ENCODE measurements at places on chromosomes 5 and 9.

DNA sequence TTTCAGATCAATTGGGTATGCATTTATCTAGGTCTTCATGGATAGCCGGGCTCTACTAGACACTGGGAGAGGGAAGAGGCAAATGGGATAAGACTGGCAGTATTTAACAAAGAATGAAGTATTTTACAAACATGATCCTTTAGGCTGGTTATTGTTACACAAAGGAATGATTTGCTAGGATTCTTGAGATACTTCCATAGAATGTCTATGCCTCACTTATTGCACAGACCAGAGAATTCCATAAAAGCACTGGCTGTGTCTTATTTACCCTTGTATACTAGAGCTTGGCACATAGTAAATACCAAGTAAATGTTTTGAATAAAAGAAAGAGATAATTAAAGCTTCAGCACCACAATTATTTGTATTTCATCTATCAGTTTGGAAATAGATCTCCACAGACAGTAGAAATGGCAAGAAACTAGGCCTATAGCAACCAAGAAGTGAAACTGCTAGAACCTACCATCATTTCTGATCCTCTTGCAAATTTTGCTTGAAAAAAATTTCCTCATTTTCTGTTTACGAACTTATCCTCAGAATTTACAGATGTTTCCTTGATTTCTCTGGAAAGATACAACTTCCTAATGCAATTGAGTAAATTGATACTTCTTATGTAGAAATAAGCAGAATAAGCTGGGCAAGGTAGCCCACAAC lies 3.8 kb downstream of the PDCD1LG2 start:
- no peak for DNase-seq

- no peak for DNase-seq
Observed at GRCh38 chr9:126756876-126757415, 47.9 kb upstream of the ZBTB43 start.

DNA sequence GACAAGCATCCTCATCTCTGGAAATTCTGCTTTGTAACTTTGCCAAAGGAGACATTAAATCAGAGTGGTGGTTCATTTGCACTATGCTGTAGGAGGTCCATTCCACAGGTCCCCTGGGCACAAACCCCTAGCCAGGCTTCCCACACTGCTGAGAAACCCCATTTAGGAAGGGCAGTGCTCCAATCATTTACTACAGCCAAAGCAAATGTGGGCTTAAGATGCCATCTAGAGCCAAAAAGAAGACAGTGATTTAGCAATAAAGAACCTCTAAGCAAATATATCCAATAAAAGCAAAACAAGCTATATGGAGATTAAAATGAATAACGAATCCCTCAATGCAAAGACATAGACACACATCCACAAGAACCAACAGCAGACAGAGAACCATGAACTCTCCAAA lies 129.0 kb upstream of the ALDH1B1 start:
- DNase-seq, result no peak

GRCh38 chr5:124599028-124599973 lies 147.1 kb downstream of the ZNF608 start:
- no peak for DNase-seq

DNA sequence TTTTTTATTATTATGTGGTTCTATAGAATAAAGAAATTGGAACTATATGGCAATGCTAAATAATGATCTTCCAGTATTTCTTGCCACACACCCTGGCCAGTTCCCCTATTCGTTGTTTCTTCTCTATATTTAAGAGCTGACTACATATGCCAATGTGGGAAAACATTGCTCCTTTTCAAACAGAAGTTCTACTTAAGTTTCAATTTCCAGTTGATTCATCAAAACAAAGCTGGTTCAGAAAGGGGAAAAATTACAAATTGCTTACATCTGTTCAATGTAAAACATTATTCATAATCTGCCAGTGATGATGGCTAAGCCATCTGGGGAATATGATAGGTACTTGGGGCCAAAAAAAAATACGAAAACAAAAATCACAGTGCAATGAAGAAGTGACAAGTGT lies 76.9 kb downstream of the ST8SIA4 start:
- no peak for DNase-seq

DNA sequence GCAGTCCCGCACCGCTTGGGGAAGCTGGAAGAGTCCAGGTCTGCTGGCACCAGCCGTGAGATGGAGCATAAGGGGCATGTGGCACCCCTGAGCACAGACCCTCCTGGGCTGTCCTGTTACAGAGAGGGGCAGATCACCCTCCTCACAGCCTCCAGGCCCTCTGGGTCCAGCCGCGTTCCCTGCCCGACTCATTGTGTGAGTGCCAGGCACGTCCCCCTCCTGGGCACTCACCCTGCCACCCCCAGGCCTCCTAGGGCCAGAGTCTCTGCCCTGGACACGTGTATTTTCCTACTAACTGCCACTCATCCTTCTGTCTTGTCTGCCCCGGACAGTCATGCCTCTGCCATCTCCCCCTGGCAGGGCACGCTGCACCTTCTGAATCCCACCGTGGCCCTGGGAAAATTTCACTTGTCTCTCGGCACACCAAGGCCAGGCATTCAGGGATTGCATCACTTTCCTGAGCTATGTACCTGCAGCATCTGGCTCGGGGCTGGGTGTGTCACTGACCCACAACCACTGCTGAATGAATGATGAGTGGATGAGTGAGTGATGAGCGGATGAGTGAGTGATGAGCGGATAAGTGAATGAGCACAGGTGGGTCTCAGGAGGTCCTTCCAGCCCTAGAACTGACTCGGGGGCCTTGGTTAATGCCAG lies 21.5 kb upstream of the FCN1 start:
- DNase-seq, result no peak

- no peak for DNase-seq
Observed at GRCh38 chr9:125674981-125675973, 31.7 kb downstream of the MAPKAP1 start.

DNA sequence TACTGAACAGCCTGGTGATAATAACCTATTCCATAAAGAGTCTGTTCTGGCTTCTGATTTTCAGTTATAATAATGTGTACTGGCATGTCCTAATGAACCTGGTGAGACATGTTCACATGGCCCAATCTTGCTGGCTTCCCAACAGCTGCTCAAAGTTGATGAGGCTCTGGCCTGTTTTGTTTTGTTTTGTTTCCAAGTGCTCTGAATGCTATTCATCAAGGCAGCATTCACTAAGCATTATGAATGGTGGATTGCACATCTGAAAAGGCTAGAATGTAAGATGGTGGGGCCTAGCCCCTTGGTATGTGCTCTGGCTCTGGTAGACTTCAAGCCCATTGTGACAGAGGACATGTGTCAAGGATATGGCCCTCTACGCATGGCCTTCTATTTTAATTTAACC lies 388.5 kb downstream of the PSAT1 start:
- no peak for DNase-seq

GRCh38 chr5:66249920-66250319 lies 105.8 kb downstream of the SREK1 start:
- DNase-seq, result no peak

DNA sequence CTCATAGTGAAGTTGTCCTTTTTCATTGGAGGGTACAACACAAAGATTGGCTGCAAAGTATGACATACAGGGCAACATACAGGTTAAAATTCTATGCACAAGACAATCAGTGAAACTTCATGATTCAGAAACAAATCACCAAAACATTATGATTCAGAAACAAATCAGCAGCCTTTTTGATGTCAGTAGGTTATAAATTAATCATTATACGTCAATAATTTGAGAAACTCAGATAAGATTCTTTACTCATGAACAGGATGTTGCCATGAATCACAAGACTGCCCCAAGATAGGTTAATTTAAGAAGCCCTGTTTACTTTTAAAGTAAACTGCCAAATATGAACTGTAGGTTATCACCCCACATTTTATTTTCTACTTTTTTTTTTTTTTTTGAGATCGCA lies 62.2 kb upstream of the IL33 start:
- no peak for DNase-seq

DNA sequence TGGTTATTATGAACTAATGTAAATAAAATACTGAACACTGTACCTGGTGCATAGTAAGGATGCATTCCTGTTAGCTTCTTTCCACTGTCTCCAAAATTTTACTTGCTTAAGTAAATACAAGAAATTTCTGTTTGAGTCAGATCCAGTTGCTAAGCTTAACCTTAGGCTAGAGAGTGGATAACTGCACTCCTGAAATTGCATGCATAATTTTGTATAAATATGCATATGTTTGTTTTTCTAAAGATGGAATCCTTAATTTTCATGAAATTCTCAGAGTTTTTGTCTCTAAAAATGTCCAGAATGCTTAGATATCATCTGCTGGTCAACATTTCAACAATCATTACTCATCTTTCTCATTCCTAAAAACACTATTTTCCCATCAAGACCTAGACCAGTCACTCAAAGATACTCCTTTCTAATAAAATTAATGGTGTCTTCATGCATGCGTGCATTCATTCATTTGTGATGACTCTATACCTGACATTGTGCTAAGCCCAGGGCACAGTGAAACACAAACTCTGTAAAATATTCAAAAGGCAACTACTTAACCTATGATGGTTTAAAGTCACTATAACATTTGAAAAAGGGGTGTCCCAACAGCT lies 284.8 kb downstream of the SEC61B start:
- no peak for DNase-seq

DNA sequence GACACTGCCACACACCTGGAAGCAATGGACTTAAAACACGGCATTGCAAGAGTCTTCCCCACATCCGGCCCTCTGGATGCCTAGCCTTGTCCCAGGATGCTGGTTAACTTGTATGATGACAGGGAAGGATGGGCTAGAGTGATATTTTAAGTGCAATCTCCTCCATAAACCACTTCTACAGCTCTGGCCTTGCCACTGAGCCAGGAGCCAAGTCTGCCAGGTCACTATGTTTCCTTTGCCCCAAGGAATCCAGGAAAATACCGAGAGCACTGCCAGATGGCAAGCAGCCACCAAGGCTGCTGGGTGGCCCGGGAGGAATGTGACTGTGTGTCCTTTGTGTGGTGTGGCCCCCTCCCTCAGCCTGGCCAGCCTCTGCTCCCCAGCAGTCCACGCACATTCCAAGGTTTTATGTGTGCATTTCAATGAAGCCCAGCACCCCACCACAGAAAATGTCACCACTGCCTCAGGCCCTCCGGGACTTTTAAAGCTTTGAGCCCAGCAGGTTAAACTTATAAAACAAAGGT lies 106.0 kb downstream of the FRMD3 start:
- no peak for DNase-seq

GRCh38 chr9:129027685-129028191 lies 393 bp downstream of the SH3GLB2 start:
- DNase-seq, result no peak

GRCh38 chr9:128022886-128023285 lies 42.1 kb upstream of the EEIG1 start:
- DNase-seq, result no peak

- DNase-seq, result no peak
Observed at GRCh38 chr9:92094655-92095054, 20.6 kb downstream of the SPTLC1 start.

DNA sequence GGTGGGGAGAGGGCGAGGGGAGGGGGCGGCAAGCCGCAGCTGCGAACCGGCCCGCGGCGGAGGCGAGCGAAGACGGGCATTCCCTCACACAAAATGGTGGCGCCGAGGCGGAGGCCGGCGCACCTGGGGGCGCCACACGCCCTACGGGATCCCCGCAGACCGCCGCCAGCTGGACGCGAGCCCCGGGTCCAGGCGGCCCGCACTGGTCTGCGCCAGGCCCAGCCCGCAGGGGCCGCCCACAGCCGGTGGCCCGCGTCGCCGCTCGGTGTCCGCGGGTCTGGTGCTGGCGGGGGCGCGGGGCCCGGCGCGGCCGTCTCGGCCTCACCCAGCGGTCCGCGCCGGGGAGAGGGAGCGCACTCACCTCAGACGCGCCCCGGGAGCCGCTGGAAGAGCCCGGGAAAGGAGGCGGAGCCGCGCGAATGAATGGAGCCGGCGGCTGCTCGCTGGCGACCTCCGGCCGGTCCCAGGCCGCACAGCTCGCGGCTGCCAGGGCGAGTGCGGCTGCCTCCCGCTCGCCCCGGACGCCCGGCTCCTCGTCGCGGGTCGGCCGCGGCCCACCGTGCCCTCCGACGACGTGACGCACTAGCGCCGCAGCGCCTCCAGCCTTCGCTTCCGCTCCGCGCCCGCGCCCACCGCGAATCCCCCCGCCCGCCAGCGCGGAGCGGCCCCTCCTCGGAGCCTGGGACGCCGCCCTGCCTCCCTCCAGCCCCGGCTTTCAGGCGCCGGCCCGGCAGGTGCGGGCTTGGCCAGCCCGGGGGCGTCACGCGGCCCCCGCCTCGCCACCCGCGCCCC lies at the start of gene FAM169A:
Gene FAM169A (minus strand): TSS at position 584 of the 792 bp plus-strand sequence. CDS start 24,711 bp downstream, outside the sequence.
- peak; percentile 2 for DNase-seq

Measured in NCI-H187 (cell line).